NCI-H69 (cell line): ENCODE measurements at places on chromosomes 11 and 22.

- no peak for DNase-seq
Measured at GRCh38 chr11:131486937-131487635, 116.7 kb downstream of the NTM start.

DNA sequence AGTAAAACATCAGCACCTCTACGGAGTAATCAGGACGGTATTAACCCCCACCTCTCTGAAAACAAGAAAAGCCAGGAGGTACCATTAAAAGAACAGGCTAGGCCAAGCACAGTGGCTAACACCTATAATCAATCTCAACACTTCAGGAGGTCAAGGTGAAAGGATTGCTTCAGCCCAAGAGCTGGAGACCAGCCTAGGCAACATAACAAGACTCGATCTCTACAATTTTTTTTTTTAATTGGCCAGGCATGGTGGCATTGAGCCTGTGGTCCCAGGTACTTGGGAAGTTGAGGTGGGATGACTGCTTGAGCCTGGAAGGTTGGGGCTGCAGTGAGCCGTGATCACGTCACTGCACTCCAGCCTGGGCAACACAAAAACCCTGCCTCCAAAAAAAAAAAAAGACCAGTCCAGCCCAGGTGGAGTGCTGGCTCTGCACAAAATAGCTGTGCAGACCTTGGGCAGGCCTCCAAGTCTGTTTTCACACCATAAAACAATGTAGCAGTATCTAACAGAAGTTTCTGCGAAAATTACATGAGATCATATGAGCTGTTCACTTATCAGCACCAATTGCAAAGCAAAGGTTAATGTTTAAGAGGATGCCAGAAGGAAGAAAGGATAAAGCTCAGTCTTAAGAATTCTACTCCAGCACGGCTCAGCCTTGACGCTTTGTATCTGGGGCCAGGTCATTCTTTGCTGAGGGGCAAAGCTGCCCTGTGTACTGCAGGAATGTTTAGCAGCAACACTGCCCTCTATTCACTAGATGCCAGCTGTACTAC lies 14.8 kb downstream of the CHKA start:
- no peak for DNase-seq

- DNase-seq = no peak
Measured at GRCh38 chr11:125211191-125211947, 46.8 kb downstream of the PKNOX2 start.

GRCh38 chr11:129719037-129719436 lies 96.6 kb upstream of the TMEM45B start:
- no peak for DNase-seq

DNA sequence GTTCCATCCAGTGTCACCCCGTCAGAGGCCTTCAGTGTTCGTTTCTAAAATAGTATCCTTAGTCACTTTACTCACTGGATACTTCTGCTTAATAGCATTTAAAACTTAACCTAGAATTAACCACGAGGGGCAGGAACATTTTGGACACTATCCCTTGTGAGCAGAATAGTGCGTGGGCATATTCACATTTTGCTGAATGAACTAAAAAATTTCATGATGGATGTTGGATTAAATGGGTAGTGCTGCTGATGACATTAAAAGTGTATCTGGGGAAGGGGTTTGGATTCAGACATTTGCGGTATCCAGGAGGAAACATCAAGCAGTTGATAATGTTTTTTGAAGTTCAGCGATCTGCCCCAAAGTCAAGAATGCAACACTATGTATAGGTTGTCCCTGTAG lies 750 bp upstream of the NAT10 start:
- peak; percentile 39 for DNase-seq

- no peak for DNase-seq
Measured at GRCh38 chr11:10386361-10386760, 68.7 kb upstream of the AMPD3 start.

GRCh38 chr11:128854841-128855240 lies 12.3 kb downstream of the KCNJ1 start:
- no peak for DNase-seq

GRCh38 chr11:79291948-79292347 lies 148.9 kb downstream of the TENM4 start:
- DNase-seq = peak; percentile 33
